Cardiac fibroblast (primary cell): ENCODE measurements at places on chromosomes 2 and 18.

DNA sequence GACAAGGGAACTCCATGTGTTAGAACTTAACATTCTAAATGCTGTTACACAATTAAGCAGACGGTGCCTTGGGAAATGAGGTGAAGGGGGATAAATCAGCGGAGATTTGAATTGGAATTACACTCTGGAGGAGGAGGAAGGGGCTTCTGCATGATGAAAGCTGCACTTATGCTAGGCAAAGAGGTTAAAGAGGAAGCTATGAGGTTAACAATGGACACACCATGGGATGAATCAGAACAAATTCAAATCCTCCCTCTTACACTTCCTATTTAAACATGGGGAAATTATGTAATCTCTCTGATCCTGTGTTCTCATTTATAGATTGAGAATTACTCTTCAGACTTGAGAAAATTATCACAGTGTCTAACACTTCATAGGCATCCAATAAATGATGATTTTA, 121.5 kb upstream of the SIX2 start:
- no peak for DNase-seq

DNA sequence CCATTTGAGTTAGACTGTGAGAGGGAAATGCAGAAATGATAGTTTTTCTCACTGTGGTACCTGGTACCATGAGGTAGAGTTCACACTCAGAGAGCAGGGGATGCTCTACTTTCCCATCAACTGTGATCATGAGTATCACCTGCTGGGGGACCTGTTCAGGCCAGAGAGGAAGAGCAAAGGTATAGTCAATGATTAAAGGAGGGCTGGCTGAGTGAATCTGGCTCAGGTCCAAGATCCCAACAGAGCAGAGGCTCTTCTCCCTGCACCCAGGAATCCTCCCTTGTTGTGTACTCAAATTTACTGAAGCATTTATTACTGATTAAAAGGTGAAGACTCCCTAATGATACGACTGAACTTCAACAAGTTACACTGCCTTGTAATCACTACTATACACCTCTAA, 104.6 kb upstream of the CHRNA1 start:
- DNase-seq: no peak

GRCh38 chr2:204019572-204020501, 83.3 kb downstream of the ICOS start:
- DNase-seq: no peak

DNA sequence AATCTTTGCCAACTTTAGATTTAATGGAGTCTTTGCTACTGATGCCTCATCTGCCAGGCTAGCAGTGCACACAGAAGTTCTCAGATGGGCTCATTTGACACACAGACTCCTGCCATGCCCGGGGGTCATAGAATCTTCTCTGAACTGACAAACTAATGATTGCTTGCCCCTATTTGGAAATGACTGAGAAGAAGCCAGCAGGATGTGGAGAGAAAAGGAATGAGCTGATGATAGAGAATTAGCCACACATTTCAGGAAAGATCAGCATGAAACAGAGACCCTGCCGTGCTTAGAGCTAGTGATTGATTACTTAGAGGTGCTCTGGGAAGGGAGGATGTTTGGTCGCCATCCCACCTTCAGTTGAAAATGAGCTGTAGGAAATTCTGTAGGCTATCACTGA, 178.5 kb downstream of the TPGS2 start:
- no peak for DNase-seq

- peak; percentile 96 for DNase-seq
Measured at GRCh38 chr18:9825571-9826073, 60.2 kb upstream of the TXNDC2 start.

- no peak for DNase-seq
Measured at GRCh38 chr18:58490238-58490637, 138.7 kb downstream of the ALPK2 start.

GRCh38 chr18:45826084-45826483, 609 bp downstream of the SIGLEC15 start:
- no peak for DNase-seq

DNA sequence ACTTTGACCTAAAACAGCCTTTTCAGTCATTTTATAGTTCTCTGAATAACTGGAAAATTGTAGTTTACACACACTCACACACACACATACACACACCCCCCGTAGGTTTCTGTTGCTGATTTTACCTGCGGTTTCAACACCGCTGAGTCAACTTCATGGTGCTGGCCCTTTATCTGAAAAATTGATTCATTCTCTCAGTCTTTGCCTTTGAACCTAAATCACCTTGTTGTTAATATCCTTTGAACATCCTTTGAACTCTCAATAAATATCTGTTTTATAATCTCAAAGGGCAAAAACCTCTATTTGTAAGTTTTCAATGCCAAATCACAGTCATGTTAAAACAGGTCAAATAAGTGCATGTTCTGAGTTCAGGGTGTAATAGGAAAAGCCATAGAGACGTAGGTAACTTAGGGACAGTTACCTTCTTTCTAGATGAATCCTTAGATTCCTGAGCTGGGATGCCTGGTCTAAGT, 109.0 kb upstream of the BZW1 start:
- no peak for DNase-seq

DNA sequence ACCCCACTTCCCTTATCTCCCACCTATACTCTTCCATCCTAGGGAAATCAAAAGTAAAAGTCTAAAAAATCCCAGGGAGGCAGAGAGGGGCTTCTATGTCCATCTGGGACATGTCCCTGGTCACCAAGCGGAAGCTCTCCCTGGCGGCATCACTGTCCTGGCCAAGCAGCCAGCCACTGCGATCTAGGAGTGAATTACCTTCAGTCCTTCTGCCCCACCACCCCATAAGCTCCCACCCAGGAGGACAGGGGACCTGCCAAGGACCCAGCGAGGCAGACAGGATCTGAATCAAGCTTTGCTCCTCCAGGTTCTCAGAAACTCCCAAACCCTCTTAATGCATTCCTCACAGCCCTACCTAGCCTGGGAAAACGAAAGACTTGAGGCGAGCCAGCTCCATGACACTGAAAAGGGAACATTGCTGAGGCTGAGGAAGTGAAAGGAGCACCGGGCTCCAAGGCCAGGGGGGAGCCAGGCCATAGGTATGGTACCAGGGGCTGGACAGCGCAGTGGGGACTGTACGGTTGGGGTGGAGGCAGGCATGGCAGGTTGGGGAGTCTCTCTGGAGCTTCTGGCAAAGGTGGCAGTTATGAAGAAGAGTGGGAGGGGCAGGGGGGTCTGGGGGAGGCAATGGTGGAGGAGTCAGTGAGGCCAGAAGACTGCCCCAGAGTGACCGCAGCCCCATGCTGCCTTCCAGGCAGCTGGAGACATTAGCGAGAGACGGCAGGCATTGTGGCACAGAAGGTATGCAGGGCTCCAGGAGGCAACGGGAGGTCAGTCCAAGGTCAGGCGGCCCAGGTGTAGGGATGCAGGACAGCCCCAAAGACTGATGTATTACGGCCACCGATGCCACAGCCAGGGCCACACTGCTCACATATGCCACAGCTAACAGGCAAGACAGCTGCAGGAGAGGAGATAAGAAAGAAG, 2.7 kb upstream of the SLC23A3 start:
- no peak for DNase-seq
